ENCODE measurements at places on chromosomes 1 and 21.

- DNase-seq, result no peak
Measured at GRCh38 chr1:149848340-149849110, 50.8 kb upstream of the BOLA1 start.

GRCh38 chr1:181806746-181807145 lies 254.8 kb downstream of the ZNF648 start:
- no peak for DNase-seq

GRCh38 chr1:219179293-219179692 lies 5.6 kb downstream of the LYPLAL1 start:
- no peak for DNase-seq

DNA sequence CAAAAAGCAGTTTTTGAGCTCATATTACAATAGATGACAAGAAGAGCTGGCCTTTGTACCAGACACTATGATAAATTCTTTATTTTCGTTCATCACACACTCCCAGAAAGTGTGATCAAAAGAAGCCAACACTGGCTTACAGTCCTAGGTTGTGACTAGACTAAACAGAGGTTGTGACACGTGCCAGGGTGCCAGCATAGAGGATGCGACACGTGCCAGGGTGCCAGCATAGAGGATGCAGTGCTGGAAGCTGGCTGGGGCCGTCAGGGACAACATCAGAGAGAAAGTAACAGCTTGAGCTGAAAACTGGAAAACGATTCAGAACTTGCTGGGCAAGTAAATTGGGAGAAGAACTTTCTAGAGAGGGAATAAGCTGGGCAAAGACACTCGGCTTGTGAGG lies 2.2 kb downstream of the MTARC1 start:
- no peak for DNase-seq

GRCh38 chr21:29177800-29178199 lies 47.4 kb downstream of the MAP3K7CL start:
- no peak for DNase-seq

- DNase-seq, result no peak
Measured at GRCh38 chr21:29238053-29238966, 60.4 kb upstream of the BACH1 start.

DNA sequence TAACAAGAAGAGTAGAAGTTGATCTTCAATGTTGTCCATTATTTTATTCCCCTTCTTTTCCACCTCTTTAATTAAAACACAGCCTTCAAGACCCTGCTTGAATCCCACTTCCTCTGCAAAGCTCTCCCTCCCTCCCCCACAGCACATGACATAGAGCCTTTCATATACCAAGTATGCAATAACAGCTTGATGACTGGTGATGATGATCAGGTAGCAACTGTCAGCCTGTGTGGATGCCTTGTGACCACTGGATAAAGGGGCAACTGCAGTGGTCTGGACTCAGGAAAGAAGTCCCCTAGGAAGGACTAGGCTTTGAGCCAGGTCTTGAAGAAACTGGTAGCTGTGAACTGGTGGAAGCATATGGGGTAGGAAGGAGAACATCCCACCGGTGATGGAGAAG lies 53.8 kb upstream of the PRDX6 start:
- DNase-seq, result no peak

DNA sequence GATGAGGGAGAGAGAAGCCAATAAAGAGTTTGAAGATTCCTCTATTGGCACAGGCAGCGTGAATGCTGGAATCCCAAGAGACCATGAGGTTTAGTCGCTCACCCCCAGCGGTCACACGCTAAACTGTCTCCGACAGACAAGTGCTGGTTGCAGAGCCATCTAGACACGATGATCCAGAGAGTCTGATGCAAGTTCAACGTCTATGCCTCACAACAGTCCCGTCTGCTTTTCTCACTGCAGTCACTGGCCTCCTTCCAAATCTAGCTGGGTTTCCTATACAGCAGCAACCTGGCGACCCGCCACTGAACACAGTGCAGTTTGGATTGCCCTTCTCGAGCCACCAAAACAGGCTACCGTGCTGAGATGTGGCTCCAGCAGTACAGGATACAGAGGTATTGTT lies 98.6 kb upstream of the KRTAP19-8 start:
- no peak for DNase-seq

DNA sequence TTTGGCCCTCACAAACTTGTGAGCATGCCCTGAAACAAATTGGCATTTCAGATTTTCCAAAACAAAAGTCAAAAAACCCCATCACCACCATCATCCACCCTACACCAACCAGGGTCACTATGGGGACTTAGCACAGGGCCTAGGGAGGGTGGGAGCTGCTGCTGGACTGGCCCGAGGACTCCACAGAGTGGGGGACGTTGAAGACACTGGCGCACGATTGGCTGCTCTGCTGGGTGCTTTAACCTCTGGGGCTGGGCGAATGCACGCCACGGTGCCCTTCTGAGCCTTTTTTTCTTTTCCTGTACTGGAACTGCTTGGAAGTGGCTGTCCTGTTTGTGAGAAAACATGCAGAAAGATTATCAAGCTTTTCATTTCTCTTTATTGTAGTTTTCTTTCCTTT lies 92.8 kb downstream of the CD247 start:
- DNase-seq, result no peak

DNA sequence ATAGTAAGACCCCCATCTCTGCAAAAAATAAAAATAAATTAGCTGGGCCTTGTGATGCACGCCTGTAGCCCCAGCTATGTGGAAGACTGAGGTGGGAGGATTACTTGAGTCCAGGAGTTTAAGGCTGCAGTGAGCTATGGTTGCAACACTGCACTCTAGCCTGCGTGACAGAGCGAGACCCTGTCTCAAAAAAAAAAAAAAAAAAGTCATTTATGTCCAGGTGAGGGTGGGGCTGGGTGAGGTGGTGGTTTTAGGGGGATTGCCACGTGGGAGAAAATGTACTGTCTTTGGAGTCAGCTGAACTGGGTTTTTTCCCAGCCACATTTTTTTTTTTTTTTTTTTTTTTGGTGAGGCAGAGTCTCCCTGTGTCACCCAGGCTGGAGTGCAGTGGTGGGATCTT lies 6.7 kb downstream of the PIK3CD start:
- no peak for DNase-seq

- DNase-seq, result no peak
Measured at GRCh38 chr1:207089627-207090355, 1.1 kb downstream of the C4BPB start.

- DNase-seq, result no peak
Measured at GRCh38 chr1:78339490-78339889, 151.3 kb upstream of the PTGFR start.

GRCh38 chr1:19479351-19480120 lies 5.8 kb downstream of the CAPZB start:
- no peak for DNase-seq

DNA sequence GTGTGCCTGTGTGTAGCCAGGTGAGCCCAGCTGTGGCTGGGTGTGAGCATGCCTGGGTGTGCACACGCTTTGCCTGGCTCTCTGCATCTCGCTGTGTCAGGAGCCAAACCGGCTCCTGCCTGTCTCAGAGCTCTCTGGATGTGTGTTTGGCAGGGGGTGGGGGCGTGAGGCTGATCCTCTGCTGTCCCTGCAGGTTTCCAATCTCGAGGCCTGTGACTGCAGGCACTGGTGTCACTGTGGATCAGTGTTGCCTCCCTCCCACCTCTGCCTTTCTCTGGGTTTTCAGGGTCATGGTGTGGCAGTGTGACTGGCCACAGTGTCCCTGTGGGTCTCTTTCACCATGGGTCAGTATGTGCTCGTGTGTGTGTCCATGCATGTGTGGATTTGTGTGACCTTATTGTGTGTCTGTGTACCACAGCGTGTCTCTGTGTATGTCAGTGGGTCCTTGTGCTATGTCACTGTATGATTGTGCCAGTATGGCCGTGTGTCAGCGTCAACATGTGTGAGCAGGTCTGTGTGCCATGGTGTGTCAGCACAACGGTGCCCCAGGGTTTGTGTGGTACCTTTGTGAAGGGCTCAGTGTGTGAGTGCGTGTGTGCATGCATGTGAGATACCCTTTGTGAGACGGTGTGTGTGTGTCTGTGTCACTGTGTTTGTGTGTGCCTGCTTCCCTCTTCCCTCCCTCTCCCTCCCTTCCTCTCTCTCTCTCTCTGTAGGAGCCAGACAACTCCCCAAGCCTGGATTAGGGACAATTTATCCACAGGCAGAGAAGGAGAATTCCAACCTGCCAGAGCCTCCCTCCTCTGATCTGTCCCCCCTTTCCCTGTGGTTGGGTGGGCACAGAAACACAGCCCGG lies 43.4 kb downstream of the AHDC1 start:
- DNase-seq, result no peak

DNA sequence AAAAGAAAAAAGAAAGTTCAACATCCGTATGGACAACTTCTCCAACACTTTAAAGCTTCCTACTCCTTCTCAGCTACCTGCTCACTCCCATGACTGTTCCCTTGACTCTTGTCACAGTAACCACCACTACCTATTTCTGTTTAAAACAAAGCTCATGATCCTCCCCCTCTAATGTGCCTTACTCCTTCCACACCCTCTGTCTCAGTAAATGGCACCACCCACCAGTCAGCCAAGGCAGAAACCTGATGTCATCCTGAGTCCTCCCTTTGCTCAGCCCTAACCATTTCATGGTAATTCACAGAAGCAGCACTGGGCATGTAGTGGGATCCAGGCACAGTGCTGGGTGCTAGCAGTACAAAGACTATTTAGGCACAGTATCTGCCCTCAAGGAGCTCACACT lies 63.0 kb upstream of the PPM1J start:
- DNase-seq, result no peak

All from left lung (tissue), 14 donors.